ENCODE measurements at places on chromosomes 16 and 17.

- DNase-seq: no peak
Measured at GRCh38 chr17:62178579-62178978, 113.5 kb upstream of the MED13 start.

GRCh38 chr16:12685806-12686205 is 117.9 kb downstream of the CPPED1 start:
- no peak for DNase-seq

DNA sequence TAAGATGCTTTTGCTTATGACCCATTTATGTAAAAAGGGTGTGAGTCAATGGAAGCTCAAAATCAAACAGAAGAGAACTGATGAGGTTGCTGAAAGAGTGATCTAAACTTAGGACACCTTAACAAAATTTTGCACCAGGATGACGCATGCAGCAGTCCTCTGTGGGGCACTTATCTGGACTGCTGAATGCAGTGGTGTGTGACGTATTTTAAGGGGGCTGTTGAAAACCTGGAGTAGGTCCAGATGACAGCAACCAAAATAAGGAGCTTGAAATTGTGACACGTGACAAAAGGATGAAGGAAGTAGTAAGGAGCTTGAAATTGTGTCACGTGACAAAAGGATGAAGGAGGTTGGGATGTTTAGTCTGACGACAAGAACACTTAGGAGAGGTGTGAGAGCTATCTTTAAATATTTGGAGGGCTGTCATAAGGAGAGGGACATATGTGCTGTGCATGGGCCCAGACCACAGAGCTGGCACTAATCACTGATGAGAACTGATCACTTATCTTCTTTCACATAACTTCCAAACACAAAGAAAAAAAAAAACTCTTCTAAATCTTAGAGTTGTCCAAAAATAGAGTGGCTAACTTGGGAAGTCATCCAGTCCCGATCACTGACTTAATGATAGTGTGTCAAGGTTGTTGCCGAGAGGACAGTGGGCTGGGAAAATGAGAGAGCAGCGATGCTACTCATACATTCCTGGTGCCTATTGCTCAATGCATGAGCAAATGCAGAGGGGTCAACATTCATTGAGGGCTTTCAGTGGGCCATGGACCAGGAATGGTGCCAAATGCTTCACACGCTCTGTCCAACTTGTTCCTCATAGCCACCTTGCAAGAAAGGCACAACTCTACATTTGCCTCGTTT is 264.2 kb upstream of the ZFHX3 start:
- no peak for DNase-seq

- no peak for DNase-seq
Measured at GRCh38 chr17:1360975-1361374, 39.0 kb downstream of the YWHAE start.

GRCh38 chr16:67560827-67561342 is 1.4 kb upstream of the CTCF start:
- DNase-seq: no peak

DNA sequence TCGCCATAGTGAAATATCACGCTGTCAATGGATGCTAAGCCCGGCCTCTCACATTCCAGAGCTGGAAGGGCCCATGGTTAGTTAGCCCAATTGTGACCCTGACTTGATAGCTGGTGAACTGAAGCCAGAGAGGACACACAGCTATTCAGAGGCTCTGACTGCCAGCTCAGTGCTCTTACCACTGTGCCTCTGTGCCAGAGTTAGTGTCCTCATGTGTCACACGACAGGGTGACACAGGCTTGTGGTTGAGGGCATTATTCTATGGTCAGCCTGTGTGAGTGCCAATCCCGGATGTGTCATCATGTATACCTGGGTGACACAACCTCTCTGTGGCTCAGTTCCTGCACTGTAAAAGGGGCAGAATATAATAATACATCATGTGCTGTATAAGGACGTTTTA is 2.5 kb upstream of the MT1X start:
- DNase-seq: no peak
